ENCODE measurements at places on chromosomes 3 and 15. TPM values are rescaled to one million over a fixed set of nuclear protein-coding genes. Genes with fewer than 3 reads are reported as not detected.

The HAPLN3 gene
- 3.5 TPM for total RNA-seq

- DNase-seq, result no peak
These were observed 97.3 kb downstream of the CORO2B start for GRCh38 chr15:68676011-68676605.

DNA sequence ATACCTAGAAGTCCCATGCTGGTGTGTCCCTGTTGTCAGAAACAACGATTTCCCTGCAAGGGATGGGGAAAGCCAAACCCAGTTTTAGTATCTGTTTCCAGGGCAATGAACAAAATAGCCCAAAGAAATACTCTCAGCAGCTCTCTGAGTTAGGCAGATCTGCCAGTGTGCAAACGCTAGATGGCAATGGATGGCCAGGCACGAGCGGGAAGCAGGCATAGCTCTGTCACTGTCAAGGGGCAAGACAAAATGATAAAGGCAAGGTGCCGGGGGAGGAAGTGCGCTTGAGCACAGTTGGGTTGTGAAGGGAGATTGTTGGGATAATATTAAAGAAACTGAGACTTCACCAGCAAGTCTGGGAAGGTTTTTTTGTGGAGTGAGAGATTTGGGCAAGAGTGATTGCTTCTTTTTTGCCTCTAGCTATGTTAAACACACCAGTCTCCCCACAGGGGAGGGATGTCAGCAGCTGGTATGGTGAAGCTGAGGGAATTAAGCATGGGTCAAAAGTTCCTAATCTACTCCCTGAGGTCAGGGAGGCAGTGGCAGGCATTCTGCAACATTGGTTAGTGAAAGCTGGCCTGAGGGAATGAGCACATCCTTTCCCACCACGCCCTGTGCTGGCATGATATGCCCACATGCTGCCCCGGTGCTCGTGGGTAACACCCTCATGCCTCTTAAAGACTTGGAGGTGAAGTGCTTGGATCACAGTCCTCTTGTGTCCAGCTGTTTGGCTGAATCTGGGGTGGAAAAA is 117.5 kb downstream of the PDCD6IP start:
- no peak for DNase-seq

GRCh38 chr3:114582929-114583328 is 289.1 kb downstream of the TIGIT start:
- DNase-seq, result no peak

DNA sequence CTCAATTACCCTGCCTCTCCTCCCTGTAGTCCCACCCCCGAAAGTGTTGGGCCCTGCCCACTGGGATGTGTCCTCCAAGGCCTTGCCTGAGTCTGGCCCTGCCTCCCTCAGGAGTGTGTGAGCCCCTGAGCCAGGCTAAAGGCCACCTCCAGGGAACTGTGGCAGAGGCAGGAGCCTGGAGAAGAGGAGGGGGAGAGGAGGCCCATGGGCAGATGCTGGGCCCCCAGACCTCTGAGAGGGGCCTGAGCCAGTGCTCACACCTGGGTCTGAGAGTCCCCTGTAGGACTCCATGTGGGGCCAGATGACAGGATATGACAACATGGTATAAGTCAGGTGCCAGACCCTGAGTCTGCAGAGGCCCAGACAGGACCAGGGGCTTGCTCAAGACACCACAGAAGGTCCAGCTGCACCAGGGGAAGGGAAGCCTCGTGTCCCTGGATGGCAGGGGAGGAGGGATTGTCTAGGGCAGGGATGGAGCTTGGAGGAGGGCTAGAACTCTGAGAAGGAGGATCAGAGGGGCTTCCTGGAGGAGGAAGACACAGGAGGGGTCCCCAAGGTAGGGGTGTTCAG is 217.9 kb downstream of the TBC1D2B start:
- DNase-seq, result peak; percentile 22
